Activated CD4-positive, alpha-beta T cell treated with anti-CD3 and anti-CD28 coated beads for 4 hours (primary cell): ENCODE measurements at places on chromosomes 6 and 20.
A peak's percentile ranks its signal among the peaks of the same experiment; 100 is the strongest.

- no peak for DNase-seq
These were observed 29.0 kb downstream of the CHMP4B start for GRCh38 chr20:33840160-33840559.

DNA sequence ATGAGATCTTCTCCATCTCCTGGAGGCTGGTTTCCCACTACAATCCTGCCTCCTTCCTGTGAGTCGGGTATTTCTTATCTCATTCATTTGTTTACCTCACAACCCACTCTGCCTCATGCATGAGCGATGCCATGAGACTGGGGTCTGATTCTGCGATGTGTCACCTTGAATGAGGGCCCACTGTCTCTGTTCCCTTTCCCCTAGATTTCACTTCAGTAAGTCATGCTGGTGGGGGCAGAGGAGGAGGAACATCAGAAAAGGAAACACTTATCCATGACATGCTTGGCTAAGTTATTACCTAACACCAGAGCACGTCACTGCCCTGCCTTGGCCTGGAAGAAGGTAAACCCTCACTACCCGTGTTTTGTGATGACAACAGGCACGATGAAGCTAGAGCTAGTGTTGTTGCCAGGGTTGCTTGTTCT is 337.4 kb upstream of the PRDM1 start:
- DNase-seq, result no peak

DNA sequence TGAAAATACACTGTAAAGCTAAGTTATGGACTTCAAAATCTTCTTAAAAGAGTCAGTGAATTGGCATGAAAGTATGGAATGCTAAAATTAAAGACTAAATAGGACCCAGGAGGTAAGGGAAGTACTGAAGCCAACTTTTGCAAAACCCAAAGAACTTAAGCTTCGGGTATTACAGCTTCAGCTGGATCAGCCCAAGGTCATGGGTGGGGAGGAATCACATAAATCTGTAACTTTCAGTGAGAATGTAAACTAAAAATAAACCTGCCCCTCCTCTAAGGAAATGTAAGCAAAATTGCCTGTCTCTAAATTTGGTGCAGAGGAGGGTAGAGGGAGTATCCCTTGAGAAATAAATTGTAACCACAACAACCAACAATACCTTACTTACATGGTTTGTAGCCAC is 4.4 kb upstream of the MUC21 start:
- DNase-seq, result no peak

DNA sequence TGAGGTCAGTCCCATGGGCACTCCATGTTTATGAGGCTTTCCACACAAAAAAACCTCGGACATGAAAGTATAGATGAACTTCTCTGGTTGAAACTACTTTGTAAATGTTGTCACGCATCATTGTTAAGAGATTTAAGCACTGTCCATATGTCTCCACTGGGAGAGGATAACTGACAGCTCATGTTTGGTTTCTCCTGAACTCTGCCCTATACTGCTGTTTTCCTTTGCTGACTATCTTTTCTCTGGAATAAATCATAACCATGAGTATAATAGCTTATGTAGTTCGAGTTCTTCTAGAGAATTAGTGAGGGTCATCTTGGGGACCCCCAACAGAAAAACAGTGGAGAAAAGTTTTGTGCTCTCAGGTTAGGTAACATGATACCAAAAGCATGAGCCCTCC is 14.3 kb downstream of the THEMIS start:
- DNase-seq, result no peak

GRCh38 chr6:79782792-79783580 is 151.9 kb downstream of the SH3BGRL2 start:
- no peak for DNase-seq

GRCh38 chr6:76831299-76831698 is 632.0 kb downstream of the HTR1B start:
- no peak for DNase-seq

GRCh38 chr6:157117431-157118095 is 205.8 kb downstream of the TMEM242 start:
- no peak for DNase-seq

DNA sequence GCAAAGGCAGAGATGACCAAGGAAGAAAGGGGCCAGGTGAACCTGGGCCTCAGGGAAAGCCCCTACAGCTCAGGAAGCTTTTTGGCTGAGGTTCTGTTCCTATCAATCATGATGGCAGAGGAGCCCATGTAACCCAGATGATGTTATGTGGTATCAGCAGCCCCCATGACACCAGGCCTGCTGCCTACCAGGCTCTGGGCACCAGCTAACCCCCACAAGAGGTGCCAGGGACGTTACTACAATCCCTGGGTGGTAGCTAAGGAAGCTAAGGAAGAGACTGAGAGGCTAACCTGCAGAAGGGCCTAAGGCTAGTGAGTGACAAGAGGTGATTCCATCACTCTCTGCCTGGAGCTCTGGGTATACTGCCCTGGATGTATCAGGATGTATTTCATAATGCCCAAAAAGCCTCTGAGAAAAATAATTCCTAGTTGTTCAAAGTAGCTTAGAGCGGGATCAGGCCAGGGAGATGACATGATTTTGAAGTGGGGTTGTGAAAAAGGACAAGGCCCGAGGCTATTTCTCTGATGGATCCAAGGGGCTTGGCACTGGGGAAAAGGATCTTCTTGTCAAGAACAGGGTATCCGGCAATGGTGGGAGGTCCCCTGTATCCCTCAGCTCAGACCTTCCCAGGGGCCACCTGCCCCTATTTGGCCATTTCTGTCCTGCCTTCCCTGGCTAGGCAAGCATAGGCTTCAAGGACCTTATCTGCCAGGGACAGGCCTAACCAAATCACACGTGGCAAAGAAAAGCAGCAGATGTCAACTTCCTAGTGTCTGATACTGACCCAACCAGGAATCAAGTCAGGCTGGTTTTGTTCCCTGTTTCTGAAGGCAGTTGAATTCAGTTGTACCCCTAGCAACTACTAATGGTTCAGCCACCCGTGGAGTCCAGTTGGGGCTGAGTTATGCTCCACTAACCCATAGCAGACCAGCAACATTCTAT is 41.3 kb downstream of the PANK2 start:
- no peak for DNase-seq

DNA sequence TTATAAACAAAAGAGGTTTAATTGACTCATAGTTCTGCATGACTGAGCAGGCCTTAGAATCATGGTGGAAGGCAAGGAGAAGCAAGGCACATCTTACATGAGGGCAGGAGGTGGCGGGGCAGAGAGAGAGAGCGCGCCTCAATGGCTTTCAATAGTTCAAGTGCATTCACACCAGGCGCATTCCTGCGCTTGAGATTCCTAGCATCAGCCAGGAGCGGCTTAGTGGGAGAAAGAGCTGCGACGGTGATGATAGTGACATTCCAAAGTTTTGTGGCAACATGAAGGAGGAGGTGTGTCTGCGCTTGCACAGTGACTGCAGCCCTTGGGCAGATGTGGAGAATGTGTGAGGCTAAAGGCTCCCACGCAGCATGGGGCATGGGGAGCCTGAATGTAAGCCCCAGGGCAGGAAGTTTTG is 25.0 kb upstream of the EMILIN3 start:
- no peak for DNase-seq

DNA sequence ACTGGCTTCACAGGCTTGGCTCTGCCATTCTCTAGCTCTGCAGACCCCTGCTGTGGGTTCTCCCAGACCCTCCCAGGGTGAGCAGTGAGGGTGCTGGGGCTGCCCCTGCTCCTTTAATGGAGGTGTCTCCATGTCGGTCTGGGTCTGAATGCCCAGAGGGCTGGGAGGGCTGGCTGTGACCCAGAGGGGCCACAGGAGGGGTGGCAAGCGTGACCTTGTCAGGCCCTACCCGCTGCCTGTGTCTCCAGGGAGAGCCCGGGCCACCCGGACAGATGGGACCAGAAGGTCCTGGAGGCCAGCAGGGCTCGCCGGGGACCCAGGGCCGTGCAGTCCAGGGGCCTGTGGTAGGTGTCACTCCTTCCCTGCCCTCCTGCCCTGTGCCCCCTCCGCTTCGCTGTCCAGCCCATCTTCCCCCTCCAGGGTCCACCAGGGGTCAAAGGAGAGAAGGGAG is 32.1 kb downstream of the COL20A1 start:
- DNase-seq, result no peak

GRCh38 chr6:33430991-33431879 is 11.4 kb downstream of the SYNGAP1 start:
- peak; percentile 76 for DNase-seq

GRCh38 chr20:19760371-19760721 is 2.3 kb downstream of the RIN2 start:
- DNase-seq, result no peak
